AG09309 (cell line): ENCODE measurements at places on chromosomes 4 and X.

GRCh38 chrX:22585831-22586230 lies 313.1 kb downstream of the CBLL2 start:
- no peak for DNase-seq

- no peak for DNase-seq
These were observed 244.0 kb downstream of the CPXCR1 start for GRCh38 chrX:88990882-88991582.

DNA sequence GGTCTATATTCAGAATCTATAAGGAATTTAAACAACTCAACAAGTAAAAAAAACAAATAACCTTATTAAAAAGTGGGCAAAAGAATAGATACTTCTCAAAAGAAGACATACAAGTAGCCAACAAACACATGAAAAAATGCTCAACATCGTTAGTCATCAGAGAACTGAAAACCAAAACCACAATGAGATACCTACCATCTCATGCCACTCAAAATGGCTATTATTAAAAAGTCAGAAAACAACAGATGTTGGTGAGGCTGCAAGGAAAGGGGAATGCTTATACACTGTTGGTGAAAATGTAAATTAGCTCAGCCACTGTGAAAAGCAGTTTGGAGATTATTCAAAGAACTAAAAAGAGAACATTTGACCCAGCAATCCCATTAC lies 201.6 kb downstream of the QDPR start:
- peak; percentile 28 for DNase-seq

DNA sequence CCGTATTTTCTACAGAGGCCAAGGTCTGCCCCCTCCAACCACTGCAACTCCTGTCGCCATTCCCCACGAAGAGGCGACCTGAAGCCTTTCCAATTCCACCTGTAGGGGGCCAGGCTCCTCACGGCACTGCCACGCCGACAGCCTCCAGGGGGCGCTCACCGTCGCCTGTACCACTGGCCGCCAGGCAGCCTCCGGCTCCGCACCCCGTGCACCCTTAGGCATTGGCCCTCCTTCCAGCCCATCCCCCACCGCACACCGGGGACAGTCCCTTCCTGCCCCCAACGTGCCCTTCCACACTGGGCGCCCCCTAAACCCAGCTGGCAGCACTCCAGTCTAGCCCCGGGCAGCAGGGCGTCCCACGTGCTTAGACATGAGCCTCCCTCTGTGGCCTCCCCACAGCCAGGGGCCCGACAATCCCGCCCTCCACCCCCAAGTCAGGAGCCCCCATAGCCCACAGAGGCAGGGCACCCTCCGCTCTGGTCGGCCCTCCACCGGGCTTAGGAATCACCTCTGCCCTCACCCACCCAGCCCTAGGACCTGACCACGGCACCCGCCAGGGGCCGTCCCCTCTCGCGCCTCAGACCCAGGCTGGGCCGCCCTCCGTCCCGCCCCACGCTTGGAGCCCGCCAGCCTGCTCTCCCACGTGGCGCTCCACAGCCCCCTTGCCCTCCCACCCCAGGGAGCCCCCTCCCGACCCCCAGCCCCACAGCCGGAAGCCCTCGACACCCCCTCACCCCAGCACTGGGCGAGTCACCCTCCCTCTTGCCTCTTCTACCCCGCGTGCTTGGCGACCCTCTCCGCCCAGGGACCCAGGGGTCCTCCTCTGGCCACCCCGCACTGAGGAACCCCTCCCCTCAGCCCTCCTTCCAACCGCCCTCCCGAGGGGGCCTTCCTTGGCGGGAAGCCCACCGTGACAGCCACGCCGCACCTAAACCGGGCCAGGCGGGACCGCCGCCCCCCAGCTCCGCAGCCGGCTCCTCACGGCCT lies 711 bp downstream of the PNMA6E start:
- DNase-seq, result no peak

- no peak for DNase-seq
These were observed 49.4 kb downstream of the SERTM2 start for GRCh38 chrX:111560801-111561200.

GRCh38 chrX:135556055-135556454 lies 35.6 kb downstream of the INTS6L start:
- no peak for DNase-seq

GRCh38 chrX:65745427-65745826 lies 78.0 kb downstream of the MSN start:
- DNase-seq, result no peak

- DNase-seq, result no peak
These were observed 23.2 kb upstream of the GPM6B start for GRCh38 chrX:13840121-13840520.

DNA sequence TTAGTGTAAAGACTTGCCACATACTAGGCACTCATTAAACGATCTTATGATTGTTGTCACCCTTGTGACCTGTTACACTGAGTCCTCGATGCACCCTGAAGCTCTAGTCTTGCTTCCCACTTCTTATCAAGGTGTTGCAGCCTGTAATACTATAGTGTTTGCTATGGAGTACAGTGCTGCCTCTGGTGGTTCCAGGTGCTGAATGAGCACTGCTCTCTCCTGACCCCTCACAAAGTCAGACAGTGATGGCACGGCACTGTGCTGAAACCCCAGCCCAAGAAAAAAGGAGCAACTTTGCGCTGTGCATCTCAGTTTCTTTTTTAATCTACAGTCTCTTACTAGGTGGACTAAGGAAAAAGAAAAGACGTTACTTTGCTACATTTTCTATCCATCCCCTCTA lies 106.3 kb downstream of the GC start:
- DNase-seq, result no peak

- no peak for DNase-seq
These were observed 8.3 kb downstream of the PPM1K start for GRCh38 chr4:88275949-88276515.

DNA sequence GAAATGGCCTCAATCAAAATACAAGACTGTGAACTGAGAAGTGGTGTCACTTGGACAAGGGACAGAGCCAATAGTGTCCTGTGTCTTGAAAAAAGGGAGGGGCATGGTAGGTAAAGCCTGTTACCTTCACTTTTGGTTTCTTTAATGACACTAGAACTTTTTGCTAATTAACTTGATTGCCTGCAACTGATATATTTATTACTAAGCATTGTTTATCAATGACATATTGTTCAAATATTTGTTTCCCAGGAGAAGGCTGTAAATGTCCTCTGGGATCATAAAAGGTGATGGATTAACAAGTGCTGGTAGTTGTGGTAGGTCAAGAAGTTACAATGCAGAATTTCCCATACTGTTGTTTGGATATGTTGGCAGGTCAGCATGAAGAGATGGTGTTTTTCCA lies 93.8 kb upstream of the SCML1 start:
- DNase-seq, result no peak

- DNase-seq, result no peak
These were observed 738 bp upstream of the TSPAN5 start for GRCh38 chr4:98659106-98659592.

- no peak for DNase-seq
These were observed 33.4 kb upstream of the RASGEF1B start for GRCh38 chr4:81505004-81505598.

DNA sequence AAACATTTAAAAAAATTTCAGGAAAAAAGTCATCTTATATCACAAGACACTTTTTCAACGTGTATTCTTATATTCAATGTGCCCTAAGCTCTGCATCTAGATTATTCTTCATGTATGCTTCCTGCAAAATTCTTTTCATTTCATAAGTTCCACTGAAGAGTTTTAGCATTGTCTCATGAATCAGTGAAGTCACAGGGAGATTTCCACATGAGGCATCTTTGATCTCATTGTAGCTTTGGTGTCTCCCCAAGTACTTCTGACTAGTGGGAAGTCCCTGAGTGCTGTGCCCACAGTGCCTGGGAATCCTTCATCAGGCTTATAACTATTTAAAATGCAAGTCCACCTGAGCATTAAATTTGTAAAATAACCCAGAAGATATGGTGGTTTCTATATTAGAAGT lies 123.8 kb downstream of the MAD2L1 start:
- DNase-seq, result no peak

DNA sequence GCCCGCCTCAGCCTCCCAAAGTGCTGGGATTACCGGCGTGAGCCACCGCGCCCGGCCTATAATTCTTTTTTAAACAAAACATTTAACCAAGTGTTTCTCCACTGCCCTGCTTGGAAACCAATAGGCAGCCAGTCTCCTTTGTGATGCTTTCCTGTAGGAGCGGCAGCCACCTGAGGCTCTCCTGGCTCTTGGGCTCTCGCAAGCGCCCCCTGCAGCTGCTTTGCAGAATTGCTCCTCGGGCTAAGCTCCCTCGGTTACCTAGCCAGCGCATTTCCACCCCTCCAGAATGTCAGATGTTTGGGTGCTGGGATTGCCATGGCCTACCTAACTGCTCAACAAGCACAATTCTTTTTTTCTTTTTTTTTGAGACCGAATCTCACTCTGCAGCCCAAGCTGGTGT lies 7.7 kb downstream of the S100P start:
- DNase-seq, result no peak

DNA sequence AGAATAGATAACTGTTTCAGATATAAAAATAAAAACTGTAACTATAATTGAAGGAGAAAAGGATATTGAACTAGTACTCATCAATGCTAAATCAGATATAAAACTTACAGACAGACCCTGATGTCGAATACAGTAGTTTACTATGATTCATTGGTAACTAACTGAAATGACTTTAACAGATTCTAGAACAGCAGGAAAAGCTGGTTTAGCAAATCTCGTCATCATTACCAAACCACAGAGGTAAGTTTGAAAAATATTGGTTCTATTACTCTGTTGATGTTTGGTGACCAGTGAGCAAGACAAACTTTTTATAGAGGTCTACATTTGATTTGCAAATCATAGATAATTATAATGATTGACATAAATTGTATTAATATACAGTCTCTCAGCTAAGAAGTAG lies 551.4 kb upstream of the ADGRL3 start:
- DNase-seq, result no peak

- no peak for DNase-seq
These were observed 520.5 kb downstream of the PPARGC1A start for GRCh38 chr4:23369331-23369730.

GRCh38 chr4:76784237-76784636 lies 113.7 kb downstream of the SOWAHB start:
- no peak for DNase-seq

GRCh38 chr4:110823251-110823650 lies 200.4 kb upstream of the PITX2 start:
- DNase-seq, result no peak

DNA sequence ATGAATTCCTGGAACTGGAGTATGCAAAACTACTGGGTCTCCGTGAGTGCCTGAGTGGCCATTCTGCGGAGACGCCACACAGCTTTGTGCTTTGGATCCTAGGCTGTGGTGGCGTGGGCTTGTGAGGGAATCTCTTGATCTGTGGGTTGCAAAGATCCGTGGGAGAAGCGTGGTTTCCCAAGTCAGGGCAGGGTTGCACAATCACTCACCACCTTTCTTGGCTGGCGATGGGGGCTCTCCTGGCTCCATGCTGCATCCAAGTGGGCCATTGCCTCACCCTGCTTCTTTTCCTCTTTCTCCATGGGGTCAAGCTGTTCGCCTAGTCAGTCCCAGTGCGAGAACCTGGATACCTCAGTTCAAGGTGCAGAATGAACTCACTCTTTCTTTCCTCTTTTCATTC lies 62.5 kb downstream of the SLAIN2 start:
- DNase-seq, result no peak

DNA sequence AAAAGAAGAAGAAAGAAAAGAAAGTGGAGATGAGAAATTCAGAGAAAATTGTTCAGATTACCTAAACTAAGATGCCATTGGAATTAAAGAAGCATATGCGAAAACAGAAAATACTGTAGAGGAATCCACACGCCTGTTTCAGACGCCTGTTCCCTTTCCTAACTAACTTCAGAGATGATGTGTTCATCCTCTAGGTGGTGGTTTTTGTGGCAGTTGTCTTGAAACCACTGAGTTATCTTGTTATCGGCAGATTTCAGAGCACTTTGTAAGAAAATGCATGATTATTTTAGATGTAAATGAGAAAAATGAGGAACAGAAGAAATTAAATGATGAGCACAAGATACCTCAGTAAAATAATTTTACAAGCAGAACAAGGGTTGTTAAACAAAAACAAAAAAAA lies 48.3 kb downstream of the FUNDC1 start:
- no peak for DNase-seq

DNA sequence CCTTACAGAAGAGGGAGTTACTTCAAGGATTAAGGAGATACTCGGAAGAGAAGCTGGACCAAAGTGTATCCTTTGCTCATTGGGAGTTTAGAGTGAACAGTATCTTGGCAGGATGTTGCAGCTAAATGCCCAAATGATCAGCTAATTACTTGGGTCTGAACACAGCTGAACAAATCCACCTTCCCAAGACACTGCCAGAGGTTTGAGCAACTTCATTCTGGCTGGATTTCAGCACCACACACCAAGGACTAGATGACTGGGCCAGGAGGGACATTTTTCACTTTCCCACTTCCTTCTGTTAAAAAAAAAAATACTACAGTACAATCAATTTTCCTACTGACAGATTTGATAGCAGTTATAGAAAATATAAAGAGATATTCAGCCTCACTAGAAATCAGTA lies 324.6 kb downstream of the MID1IP1 start:
- DNase-seq, result no peak

- no peak for DNase-seq
These were observed 969.3 kb upstream of the FTHL17 start for GRCh38 chrX:32041181-32041580.
